H1 (cell line): ENCODE measurements at places on chromosomes 13 and 19.

GRCh38 chr13:99866781-99867180 is 104.8 kb downstream of the ZIC5 start:
- DNase-seq: no peak

- no peak for DNase-seq
These were observed 21.8 kb upstream of the OBI1 start for GRCh38 chr13:78680576-78681350.

- DNase-seq: no peak
These were observed 533.9 kb downstream of the DCT start for GRCh38 chr13:93945621-93946020.

- no peak for DNase-seq
These were observed 54.7 kb downstream of the NFIC start for GRCh38 chr19:3420909-3421619.

DNA sequence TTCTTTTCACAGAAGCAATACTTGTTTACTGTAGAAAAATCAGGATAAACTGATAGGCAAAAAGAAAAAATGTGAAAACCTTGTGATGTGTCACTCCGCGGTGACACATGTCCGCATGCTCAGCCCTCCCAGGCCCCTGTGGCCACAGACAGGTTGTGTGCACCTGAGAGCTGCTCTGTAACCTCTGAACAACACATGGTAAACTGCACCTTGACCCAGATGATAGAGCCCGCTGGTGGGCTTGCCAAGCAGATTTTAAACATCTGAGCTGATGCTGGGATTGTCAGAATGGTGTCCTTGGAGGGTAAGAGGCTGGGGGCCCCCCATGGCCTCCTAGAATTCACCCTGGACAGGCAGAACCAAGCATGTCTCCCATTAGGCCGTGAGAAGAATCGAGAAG is 33.8 kb downstream of the DHRS12 start:
- no peak for DNase-seq

- no peak for DNase-seq
These were observed 577.2 kb upstream of the MIR17HG start for GRCh38 chr13:90770334-90770733.

DNA sequence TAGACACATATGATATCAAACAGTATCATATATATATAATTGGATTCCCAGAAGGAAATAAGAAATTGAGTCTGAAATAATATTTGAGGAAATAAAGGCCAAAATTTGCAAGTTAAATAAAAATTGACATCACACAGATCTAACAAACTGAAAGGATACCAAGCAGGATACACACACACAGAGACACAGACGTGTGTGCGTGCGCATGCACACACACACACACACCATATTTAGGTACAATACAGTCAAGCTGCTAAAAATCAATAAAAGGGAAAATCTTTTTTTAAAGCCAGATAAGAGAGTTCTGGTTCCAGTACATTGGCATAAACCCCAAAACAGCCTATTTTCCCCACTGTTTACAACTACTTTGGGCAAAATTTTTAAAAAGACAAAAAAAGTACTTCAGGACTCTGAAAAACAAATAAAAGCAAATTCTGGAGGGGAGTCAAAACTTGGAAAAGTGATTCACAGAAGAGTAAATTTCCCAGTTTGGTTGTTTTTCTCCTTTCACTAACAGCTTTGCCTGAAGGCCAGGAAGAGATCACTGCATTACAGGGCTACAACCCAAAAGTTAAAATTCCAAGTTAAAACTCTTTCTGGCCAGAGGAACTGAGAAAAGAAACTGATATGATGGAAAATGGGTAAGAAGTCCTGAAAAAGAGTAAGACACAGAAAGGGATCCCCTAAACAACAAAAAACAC is 16.2 kb downstream of the MYCBP2 start:
- DNase-seq: no peak

DNA sequence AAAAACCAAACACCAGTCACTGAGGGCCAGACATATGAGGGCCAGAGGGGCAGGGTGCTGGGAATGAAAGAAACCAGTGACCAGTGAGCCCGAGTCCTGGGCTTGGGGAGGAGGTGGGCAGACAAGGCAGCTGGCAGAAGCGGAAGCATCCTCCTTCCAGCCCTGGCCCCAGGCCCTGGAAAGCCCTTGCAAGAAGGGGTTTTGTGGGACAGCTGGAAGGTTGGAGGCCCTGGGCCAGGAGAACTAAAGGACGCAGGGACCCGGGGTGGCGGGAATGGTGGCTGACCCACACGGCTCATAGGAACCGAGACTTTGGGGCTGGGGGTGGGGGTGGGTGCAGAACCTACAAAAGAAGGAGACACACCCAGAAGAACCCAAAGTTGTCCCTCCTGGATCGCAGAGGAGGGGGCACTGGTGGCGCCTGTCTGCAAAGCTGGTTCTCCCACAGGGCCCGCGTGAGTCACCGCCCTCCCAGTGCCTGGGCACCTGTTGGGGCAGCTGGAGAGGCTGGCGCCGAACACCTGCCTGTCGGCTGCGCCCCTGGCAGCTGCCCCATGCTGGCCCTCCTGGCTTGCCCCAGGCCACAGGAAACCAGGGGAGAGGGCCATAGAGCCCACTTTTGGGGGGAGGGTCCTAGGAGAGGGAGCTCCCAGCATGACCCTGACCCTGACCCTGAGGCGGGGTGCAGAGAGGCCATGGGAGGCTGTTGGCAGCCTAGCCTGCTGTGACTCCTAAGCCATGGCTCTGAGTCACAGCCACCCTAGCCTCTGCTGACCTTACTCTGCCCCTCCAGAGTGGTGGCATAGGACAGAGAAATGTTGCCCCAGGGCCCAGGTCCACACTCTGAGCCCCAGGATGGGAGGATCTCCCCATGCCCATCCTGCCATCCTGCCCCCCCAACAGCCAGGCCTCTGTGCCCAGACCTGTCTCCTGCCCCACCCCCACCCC is 802 bp downstream of the DMPK start:
- DNase-seq: no peak

GRCh38 chr13:59504407-59504806 is 659.3 kb downstream of the DIAPH3 start:
- DNase-seq: no peak

DNA sequence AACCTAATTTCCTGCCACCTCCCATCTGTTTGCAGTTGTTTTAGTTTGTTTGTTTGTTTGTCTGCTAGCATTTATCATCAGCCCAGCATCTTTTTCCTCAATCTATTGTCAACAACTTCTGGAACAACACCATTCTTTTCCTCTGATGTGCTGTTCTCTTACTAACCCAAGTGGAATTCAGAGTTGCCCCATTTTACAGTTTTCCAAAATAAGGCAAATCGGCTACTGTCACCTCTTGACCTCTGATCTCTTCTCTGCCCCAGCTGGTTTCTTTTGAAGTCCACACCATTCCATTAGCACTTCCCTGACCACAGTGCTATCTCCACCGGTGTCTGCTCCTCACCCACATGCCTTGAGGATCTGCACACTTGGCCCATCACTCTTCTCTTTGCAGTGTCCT is 102.4 kb downstream of the EFNB2 start:
- DNase-seq: no peak

DNA sequence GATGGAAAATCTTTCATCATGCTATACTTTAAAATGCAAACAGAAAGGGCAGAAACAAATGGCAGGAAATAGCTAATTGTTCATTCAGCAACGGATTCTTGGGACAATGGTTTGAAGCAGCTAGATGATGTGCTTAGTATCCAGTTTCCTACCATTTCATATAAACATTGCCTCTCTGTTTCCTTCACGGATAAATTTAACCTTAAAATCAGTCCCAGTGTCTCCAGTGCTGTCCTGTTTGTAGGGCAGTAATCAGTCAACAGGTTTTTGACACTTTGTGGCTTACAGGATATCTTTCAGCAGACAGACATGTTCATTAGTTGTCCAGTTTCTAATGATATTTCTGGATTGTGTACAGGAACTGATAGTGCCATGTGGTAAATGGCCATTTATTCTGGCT is 24.7 kb upstream of the RB1 start:
- no peak for DNase-seq
